ENCODE measurements at places on chromosomes 1 and 21.
A peak's percentile ranks its signal among the peaks of the same experiment; 100 is the strongest.

- peak; percentile 75 for DNase-seq
Measured at GRCh38 chr1:32818804-32819541, 1.5 kb downstream of the S100PBP start.

DNA sequence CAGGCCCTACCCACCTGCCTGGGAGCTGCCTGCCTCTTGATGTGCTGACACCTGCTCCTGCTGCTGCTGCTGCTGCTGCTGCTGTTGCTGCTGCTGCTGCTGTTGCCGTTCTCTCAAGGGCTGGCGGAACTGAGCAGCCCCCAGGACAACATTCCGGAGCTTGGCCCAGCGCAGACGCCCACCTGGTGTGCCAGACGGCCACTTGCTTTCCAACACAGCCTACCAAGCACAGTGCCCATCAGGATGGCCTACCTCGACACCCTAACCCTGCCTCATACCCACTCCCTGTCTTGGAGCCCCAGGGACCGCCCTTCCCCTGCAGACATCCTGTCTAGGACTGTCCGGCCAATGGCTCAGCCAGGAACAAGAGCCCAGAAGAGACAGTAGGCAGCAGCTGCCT lies 11.8 kb downstream of the DENND4B start:
- DNase-seq = no peak

DNA sequence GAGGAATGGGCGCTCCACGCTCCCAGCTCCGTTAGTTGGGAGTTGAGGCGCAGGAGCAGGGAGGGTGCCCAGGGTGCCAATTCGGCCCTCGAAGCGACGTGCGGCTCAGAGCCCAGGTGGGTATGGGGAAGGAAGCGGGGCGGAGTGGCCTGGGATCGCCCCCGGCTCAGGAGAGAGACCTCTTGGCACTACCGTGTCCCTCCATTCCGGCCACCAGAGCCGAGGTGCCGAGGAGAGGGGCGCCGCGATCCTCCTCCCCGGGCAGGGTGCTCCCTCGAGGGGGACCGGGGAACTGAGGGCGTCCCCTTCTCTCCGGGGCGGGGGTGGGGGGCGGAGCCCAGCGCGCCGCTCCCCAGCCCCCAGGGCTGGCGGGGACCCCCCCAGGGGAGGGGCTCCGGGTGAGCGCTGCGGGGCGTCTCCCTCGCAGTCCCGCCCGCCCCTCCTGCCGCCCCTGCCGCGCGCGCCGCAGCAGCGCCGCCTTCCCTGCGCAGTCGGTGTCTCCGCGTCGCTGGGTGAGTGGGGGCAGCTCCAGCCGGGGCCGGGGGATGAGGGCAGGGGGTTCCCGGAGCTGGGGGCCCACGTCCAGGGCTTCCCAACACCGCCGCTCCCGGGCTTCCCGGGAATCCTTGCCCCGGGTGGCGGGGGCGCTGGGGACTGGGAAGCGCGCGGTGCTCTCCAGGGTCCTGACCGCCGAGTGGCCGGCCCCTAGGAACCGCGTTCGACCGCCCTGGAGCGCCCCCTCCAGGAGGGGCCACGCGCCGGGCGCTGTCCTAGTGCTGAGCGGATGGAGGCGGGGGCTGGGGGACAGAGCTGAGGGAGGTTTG lies at the start of gene HPCA:
TSS of gene HPCA (plus strand) at position 488 of the 824 bp plus-strand sequence. CDS start 2,408 bp downstream, outside the sequence.
- no peak for DNase-seq

- no peak for DNase-seq
Measured at GRCh38 chr1:10940451-10940804, 72.0 kb upstream of the TARDBP start.

GRCh38 chr1:84830136-84830535 lies 62.9 kb downstream of the LPAR3 start:
- no peak for DNase-seq

DNA sequence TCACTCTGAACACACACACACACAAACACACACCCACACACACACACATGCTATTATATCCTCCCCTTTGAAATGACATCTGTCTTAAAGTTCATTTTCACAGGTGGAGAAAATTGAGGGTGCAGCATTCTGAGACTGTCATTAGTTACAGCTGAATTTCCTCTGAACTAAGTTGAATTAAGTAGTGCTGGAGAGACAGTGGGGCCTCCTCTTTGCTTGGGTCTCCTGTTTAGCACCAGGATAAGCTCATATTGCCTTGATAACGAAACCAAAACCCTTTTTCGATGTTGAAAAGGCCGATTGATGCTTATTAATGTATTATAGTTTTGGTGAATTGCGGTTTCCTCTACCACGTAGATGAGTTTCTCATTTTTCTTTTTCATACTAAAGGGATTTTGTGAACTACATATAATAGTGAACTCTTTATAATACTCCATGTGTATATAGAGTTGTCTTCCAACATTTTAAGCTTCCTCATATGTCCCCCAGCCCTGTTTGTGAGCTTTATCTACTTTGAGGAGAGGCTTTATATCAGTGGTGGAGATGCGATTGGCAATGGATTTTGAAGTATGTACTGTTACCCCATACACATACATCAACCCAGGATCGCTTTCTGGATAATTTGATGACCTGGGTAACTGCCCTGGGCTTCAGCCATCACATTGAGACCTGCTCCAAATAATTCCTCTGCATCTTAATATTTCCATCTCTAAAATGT lies 17.4 kb downstream of the DYNLT5 start:
- no peak for DNase-seq
